SJSA1 (cell line): ENCODE measurements at places on chromosomes 12 and 14. TPM values are rescaled to one million over a fixed set of nuclear protein-coding genes. Genes with fewer than 3 reads are reported as not detected.

GRCh38 chr12:122486805-122487426, 13.8 kb downstream of the ZCCHC8 start:
- H3K36me3 ChIP-seq: peaks cover 85% of the 10 kb centered on the region
- H3K4me3 ChIP-seq: no peak overlapping the region
- H3K27ac ChIP-seq: no peak overlapping the region

- H3K27ac ChIP-seq: peak overlapping the region; percentile 95
- peaks cover 5% of the 10 kb centered on the region; the same call in 1 of the 2 replicates for H3K4me1 ChIP-seq
- H3K36me3 ChIP-seq: peaks cover 39% of the 10 kb centered on the region
- H3K27me3 ChIP-seq: no peaks in the 10 kb centered on the region
These were observed 919 bp downstream of the PSMA3 start for GRCh38 chr14:58245562-58245961.

DNA sequence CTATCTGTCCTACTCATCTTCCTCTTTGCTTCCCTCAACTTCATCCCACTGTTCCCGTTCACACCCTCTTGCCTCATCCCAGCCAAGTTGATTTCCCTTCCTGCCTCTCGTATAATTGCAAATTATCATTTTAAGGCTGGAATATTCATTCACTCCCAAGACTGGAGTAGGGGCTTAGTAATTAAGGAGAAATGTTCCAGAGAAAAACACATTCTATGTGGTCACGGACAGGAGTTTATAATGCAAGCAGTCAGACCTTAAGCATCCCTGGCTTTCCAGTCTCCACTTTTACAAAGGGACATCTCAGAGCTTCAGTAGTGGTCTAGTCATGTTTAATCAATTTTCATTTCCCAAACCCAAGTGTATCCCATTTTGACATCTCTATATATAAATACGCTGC, 54.9 kb downstream of the TMEM132D start:
- no peaks in the 10 kb centered on the region for H3K4me1 ChIP-seq
- no peak overlapping the region for H3K27ac ChIP-seq
- H3K36me3 ChIP-seq: no peaks in the 10 kb centered on the region

DNA sequence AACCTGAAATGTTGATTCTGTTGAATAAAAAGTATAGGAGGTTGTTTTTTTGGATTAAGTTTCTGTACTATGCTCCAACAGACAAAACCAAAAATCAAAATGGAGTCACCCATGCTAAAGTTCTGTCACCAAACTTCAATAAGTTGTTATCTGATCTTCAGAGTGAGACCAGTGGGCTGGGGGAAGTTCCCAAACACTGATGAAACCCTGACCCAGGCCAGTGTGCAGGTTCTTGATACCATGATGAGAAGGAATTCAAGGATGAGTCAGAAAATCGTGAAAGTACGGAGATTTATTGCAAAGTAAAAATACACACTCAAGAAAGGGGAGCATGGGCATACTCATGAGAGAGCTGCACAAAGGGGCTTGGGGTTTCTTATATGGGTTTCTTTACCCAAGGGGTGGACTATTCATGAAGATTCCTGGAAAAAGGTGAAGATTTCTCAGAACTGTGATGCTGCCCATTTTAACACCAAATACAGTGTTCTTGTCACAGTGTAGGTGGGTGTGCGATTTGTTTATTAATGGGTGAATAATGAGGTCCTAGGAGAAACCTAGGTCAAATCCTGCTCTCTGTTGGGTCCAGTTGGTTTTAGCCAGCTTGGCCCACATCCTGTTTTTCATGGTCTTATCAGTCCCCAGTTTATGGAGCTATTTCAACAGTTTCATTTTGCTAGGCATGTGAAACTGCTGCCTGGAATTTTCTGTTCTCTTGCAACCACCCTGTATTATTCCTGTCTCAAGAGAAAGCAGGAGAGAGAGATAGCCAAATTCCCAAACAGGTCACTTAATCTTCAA, 27.5 kb upstream of the DENND5B start:
- DNase-seq: no peak
- no peak overlapping the region for H3K4me3 ChIP-seq
- H3K36me3 ChIP-seq: no peaks in the 10 kb centered on the region
- no peaks in the 10 kb centered on the region for H3K27me3 ChIP-seq

The PLEKHG7 gene
- total RNA-seq: not detected in 2 replicates

DNA sequence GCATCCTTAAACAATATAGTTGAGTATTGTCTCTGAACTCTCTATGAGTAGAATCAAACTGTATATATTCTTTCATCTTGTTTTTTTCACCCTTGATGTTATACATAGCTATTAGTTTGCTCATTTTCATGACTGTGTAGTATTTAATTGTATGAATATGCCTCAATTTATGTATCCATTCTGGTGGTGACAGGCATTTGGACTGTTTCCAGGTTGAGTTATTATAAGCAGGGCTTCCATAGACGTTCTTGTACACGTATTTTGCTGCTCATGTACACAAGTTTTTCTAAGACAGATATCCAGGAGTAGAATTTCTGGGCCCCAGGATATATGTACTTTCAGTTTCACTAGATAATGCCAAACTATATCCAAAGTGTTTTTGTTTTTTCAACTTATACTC, 211.4 kb downstream of the NTF3 start:
- no peak for DNase-seq
- H3K36me3 ChIP-seq: no peaks in the 10 kb centered on the region
- no peaks in the 10 kb centered on the region for H3K4me1 ChIP-seq
- H3K27ac ChIP-seq: no peak overlapping the region
- H3K4me3 ChIP-seq: no peak overlapping the region

DNA sequence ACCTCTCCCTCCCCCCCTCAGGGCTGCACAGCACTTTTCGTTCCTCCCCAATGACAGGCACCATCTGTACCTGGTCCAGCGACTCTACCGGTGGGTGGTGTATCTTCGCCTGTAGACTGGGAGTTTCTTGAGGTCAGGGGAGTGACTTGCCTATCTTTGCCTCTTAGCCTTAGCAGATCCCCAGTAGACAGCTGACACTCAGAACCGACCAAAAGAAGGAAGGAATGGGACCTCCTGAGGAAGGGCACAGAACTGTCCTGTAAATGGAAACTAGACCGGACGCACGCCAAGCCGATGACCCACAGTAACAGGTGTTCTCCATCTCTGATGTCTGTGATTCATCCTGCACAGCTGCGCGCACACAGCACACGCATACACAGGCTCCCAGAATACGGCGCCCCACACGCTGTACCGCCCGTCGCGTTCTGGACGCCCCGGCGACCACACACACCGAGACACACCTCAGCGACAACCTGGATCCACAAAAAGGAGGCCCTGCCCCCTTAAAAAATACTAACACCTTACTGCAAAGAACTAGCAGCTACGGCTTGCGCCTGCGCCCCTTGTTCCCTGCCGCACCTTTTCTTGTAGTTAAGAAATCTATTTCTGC, 673 bp upstream of the TTC9 start:
- peak; percentile 9 for DNase-seq
- peaks cover 61% of the 10 kb centered on the region for H3K27me3 ChIP-seq
- H3K36me3 ChIP-seq: no peaks in the 10 kb centered on the region
- H3K4me1 ChIP-seq: peaks cover 11% of the 10 kb centered on the region
- no peak overlapping the region for H3K27ac ChIP-seq

The PAX9 gene
- 1.0 and 3.8 TPM in 2 replicates for total RNA-seq

DNA sequence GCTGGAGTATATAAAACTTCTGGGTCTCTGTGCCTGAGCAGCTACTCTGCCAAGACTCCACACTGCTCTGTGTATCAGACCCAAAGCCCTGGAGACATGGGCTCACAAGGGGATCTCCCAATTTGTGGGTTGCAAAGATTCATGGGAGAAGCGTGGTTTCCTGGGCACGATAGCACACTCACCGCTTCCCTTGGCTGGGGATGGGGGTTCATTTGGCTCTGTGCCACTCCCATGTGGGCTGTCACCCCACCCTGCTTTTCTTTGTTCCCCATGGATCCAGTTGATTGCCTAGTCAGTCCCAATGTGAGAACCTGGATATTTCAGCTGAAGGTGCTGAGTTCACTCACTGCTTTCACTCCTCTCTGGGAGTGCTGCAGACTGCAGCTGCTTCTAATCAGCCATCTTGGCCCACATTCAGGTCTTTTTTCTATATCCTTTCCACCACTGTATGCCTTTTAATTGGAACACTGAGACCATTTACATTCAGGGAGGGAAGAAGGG, 40.0 kb upstream of the PCNX4 start:
- no peaks in the 10 kb centered on the region for H3K36me3 ChIP-seq
- H3K4me1 ChIP-seq: no peaks in the 10 kb centered on the region
- H3K27me3 ChIP-seq: 0 out of 2 replicates have a peak, but pooled peaks cover 2% of the 10 kb centered on the region
- no peak overlapping the region for H3K27ac ChIP-seq
- DNase-seq: no peak
- H3K4me3 ChIP-seq: no peak overlapping the region

DNA sequence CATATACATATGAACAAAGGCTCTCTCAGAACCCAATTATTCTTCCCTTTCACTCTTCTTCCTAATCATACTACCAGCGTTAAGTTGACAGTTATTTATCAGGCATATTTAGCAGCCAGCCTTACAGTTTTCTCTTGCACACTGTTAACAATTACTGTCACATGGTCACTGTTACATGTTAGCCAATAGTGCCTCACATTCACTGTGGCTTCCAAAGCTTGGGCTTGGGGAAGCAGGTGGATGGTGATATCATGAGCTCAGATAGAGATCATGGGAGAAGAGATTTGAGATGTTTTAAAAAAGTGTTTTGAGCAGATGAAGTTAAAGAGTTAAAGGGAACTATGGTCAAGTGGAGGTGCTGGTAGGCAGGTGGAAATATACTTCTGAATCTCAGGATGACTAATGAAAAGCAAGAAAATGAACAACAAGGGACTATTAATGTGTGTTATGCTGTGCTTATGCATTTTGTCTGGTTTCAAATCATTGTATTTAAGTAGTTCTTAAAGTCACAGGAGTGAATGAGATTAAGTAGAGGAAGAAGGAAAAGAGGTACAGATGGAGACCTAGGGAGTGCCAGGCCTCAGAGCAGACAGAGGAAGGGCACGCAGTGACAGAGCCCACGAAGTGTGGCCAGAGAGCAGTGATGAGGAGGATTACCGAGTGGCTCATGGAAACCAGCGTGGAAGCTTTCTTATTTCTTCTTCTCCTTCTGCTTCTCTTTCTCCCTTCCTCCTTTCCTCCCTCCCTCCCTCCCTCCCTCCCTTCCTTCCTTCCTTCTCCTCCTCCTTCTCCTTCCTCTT, 39.6 kb downstream of the BICD1 start:
- no peaks in the 10 kb centered on the region for H3K27me3 ChIP-seq
- H3K4me1 ChIP-seq: no peaks in the 10 kb centered on the region
- no peak overlapping the region for H3K4me3 ChIP-seq
- no peak for DNase-seq

- no peaks in the 10 kb centered on the region for H3K4me1 ChIP-seq
- no peak overlapping the region for H3K27ac ChIP-seq
- H3K36me3 ChIP-seq: no peaks in the 10 kb centered on the region
- no peak for DNase-seq
- no peak overlapping the region for H3K4me3 ChIP-seq
These were observed 1142.1 kb downstream of the FLRT2 start for GRCh38 chr14:86672080-86672479.

- no peak overlapping the region for H3K27ac ChIP-seq
- no peak for DNase-seq
- no peak overlapping the region for H3K4me3 ChIP-seq
- no peaks in the 10 kb centered on the region for H3K36me3 ChIP-seq
These were observed 77.2 kb upstream of the DCD start for GRCh38 chr12:54725233-54725843.

DNA sequence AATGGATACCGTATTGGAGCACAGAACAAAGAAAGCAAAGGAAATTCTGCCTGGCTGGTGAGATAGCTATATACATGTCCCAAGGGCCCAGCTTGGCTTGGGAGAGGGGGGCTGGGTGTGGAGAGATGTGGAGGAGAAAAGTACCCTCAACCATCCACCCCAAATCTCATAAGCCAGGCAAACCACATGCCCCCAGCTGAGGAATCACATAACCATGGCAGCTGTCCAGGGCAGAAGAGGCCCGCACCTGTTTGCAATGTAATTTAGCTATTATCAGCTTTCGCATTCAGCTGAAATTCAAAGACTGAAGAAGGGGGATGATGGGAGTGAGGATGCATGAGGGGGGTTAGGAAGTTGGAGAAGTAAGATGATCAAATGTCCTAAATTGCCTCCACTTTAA, 196.1 kb downstream of the TBX5 start:
- no peaks in the 10 kb centered on the region for H3K36me3 ChIP-seq
- no peaks in the 10 kb centered on the region for H3K4me1 ChIP-seq
- H3K27ac ChIP-seq: no peak overlapping the region

The LRP1-AS gene
- total RNA-seq: not detected in 2 replicates

The LRRK2 gene
- total RNA-seq: 0.11 and 0.31 TPM in 2 replicates

DNA sequence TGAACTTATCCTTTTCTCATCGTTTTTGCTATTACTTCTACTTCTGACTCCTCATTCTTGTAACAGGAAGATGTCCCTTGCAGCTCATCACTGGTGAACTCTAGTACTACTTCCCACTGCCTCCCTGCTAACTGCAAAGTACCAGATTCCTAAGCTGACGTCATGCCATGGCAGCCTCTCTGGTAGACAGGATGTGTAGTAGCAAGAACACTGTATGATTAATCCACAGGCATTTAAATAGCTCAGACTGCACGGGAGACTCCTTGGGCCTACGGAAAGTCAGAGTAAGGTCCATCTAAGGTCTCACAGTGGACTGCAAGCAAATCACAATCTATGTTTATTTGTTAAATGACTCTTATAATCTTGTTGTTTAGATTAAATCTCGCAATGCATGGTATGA, 43.5 kb downstream of the DNAI7 start:
- DNase-seq: peak; percentile 95
- H3K4me1 ChIP-seq: peaks cover 35% of the 10 kb centered on the region
- H3K27me3 ChIP-seq: no peaks in the 10 kb centered on the region
- peak overlapping the region; percentile 34 for H3K27ac ChIP-seq

GRCh38 chr14:65772466-65772865, 359.9 kb downstream of the FUT8 start:
- no peaks in the 10 kb centered on the region for H3K4me1 ChIP-seq
- no peaks in the 10 kb centered on the region for H3K36me3 ChIP-seq
- no peaks in the 10 kb centered on the region for H3K27me3 ChIP-seq
- no peak overlapping the region for H3K4me3 ChIP-seq
- H3K27ac ChIP-seq: no peak overlapping the region

The CIROP gene
- not detected in 2 replicates for total RNA-seq

DNA sequence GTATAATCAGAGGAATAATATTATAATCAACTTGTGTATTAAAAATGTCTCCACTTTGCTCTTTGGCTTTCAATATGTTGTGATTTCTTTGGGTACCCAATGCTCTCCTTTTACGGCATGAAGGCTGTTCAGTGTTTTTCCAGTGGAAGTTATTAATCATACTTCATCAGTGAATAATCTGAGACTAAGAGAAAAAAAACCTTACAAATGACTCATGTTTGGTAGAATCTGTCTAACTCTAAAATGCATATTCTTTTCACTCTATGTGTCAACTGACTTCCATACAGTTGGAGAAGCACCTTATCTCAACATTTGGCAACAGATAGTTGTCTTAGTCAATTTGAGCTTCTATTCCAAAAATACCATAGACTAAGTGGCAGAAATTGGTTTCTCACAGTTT, 82.2 kb downstream of the PTPRO start:
- no peaks in the 10 kb centered on the region for H3K36me3 ChIP-seq
- no peaks in the 10 kb centered on the region for H3K27me3 ChIP-seq
- no peak for DNase-seq
